Renal pelvis (tissue), 12 donors: ENCODE measurements at places on chromosomes 2 and 18. TPM values are rescaled to one million over a fixed set of nuclear protein-coding genes. Genes with fewer than 3 reads are reported as not detected.

DNA sequence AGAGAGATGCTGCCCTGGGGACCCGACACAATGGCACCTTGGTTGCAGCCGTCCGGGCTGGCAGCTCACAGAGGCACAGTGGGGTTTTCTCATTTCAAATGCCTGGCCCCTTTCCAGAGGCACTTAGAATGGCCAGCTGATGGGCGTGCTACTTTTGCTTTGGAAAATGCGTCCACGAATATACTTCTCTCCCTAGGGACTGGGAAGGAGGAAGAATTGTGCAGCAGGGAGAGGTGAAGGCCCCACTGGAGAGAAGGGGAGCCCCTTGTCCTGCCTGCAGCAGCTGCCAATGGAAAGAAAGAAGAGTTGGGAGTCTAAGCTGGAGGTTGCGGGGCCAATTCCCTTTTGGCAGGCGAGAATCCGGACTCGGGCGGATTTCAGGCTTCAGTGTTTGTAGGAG lies 1.1 kb upstream of the MAL start:
- DNase-seq = no peak

GRCh38 chr18:3594760-3595368 lies 144.9 kb downstream of the TGIF1 start:
- no peak for DNase-seq

- no peak for DNase-seq
These were observed 85.2 kb upstream of the FN1 start for GRCh38 chr2:215521031-215521430.

FBXO41 gene
- 3.0 TPM for polyA plus RNA-seq

LRP2 gene
- polyA plus RNA-seq = 232 TPM
